Epithelial cell of proximal tubule (primary cell): ENCODE measurements at places on chromosomes 5 and 9. TPM values are rescaled to one million over a fixed set of nuclear protein-coding genes. Genes with fewer than 3 reads are reported as not detected.

Gene PCDHB5
- 0.22 and 0.63 TPM in 2 replicates for total RNA-seq

Gene PCDHA1
- total RNA-seq = not detected in 2 replicates

Gene OXCT1
- 22.0 and 29.2 TPM in 2 replicates for total RNA-seq

Gene CRB2
- total RNA-seq = 0.14 and 0.35 TPM in 2 replicates

Gene IRX4
- 0.72 TPM in 1 of 2 replicates, not detected in the other for total RNA-seq

Gene SLC25A2
- total RNA-seq = 0.29 TPM in 1 of 2 replicates, not detected in the other

Gene ARHGEF39
- 11.9 and 17.5 TPM in 2 replicates for total RNA-seq

Gene CCL28
- 2.1 and 6.2 TPM in 2 replicates for total RNA-seq

Gene FBXL17
- total RNA-seq = 4.2 and 4.3 TPM in 2 replicates

Gene LCN9
- total RNA-seq = not detected in 2 replicates

Gene GABRA6
- total RNA-seq = not detected in 2 replicates
